ENCODE measurements at places on chromosomes 5 and 9.
A peak's percentile ranks its signal among the peaks of the same experiment; 100 is the strongest.

GRCh38 chr9:117231012-117231411, 183.8 kb downstream of the ASTN2 start:
- no peak for DNase-seq

DNA sequence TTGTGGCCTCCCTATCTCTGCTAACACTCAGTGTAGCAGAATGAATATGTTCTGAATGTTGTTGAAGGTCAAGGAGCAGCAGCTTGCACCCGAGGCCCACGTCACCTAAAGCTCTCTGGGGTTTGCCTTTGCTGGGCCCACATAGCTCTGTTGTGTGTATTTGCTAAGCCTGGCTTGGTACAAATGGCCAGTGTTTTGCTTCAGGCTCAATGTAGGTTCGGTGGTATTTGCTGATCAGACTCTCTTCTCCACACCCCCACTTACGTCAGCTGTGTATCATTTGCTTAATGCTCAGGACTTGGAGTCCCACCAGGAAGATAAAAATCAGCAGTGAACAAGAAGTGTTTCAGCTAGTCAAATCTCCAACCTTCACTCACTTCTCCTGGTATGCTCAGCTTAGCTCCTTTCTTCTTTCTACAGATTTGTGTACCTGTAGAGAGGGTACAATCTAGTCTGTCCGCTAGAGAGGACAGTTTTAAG, 4.8 kb upstream of the RFESD start:
- DNase-seq: no peak

DNA sequence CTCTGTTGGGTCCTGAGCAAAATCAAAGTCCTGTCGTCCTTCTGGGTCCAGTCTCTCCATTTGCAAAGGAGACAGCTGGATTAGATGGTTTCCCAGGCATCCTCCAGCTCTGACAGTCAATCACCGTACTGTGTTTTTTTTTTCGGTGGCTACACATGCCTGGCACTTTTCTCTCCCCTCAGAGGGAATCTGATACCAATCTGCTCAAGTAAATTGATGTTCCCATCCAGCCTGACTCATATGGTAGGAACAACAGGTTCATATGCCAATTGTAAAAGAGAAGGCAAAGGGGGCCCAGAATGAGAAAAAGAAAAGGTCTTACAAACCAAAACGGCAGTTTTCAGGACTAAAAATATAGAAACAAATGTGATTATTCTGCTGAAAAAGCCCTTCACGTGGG, 1.2 kb downstream of the FBXO10 start:
- peak; percentile 79 for DNase-seq

DNA sequence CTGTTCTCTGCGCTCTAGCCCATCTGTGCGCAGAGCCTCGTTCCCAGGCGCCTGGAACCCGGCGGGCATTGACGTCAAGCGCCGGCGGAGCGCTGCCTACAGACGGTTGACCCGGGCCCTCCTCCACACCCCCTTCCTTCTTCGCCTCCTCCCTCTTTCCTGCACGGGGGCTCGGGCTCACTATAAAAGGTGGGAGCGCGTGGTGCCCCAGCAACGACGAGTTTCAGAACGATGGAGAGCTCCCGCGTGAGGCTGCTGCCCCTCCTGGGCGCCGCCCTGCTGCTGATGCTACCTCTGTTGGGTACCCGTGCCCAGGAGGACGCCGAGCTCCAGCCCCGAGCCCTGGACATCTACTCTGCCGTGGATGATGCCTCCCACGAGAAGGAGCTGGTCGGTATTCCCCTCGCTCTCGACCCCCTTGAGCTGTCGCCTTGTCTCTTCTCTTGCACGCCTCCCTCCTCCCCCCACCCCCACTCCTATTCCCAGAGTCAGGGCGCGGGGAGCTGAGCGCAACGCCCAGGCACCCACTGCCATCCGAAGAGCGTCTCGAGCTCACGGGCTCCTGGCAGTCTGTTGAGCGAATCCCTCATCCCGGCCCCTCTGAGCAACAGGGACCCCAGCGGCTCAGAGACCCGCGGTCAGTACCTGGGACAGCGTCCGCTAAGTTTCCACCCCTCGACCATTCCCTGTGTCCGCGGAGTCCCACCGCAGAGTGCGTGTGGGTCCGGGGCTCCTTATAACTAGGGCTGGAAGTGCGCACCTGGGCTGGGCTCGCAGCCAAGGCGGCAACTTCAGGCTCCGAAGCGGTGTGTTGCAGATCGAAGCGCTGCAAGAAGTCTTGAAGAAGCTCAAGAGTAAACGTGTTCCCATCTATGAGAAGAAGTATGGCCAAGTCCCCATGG, at the start of gene CARTPT:
Gene CARTPT (plus strand): TSS at position 213 of the 902 bp plus-strand sequence. CDS start 19 bp downstream, at position 232.
- DNase-seq: peak; percentile 2

- no peak for DNase-seq
These were observed 197.1 kb downstream of the CEMIP2 start for GRCh38 chr9:71571186-71571585.

GRCh38 chr5:161263191-161263590, 283.3 kb downstream of the GABRB2 start:
- DNase-seq: no peak

DNA sequence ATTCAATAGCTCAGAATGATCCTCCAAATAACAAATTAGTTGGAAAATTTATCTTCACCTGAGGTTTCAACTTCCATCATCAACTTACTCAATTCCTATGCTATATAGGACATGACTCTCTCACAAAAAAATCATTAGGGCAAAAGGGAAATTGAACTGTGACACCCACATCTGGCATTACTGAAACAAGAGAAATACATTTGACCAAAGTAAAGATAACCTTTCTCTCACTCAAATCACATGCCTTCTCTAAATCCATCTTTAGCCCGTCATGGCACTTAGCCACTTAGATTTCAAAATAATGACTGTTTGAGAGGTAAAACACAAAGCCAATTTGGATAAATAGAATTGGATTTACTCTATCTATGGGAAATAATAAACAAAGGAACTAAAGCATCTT, 126.4 kb downstream of the ADAMTS6 start:
- DNase-seq: no peak

- DNase-seq: peak; percentile 93
These were observed 227.4 kb downstream of the MAN2A1 start for GRCh38 chr5:109917154-109917546.

DNA sequence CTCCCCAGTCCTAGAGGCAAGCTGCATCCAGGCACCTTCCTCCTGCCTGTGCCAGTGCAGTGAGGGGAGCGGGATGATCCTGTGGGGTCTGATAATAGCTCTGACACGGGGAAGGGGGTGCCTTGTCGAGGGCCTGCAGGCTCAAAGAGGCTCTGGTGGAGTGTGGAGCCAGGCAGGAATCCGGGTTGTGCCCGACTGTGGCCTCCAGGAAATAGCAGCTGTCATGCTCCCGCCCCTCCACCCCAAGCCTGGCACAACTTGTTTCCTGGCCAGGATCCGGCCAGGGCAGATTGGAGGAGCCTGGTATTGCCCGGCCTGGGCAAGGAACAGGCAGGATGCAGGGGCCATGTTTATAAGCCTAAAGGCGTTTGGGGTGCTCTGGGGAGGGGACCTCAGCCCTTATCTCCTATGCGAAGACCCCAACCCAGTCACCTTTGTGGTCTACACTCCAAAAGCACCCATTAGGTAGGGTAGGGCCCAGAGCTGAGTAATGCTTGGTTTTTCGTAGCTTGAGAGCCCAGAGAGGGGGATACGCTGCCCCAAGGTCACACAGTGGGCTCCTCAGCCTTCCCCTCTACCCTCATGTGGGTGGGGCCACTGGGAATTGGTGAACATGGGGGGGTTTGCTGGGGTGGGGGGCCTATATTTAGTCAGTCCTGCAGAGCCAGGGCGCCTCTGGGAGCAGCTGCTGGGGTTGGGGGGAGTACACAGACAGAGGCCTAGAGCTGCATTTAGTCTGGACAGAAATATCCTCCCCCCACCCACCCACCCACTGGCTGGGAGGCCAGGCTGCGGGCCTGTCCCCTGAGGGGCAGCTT, 12.2 kb downstream of the CXXC5 start:
- DNase-seq: no peak

DNA sequence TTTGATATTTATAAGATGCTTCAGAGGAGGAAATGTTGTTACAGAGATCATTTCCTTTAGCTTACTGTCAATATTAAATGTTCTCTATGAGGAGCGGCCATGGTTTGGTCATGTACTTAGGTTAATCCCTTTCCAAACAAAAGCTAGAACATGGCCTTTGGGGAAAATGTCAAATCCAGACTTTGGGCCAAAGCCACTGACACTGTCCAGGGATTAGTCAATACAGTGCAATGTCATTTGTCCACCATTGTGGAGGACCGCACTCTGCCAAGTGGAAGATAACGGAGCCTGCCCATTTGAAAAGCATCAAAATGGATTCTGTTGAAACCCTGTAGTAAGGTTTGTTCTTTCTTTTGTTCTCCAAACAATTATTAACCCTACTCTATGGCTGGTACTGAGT, 50.1 kb downstream of the FRMPD1 start:
- DNase-seq: no peak

DNA sequence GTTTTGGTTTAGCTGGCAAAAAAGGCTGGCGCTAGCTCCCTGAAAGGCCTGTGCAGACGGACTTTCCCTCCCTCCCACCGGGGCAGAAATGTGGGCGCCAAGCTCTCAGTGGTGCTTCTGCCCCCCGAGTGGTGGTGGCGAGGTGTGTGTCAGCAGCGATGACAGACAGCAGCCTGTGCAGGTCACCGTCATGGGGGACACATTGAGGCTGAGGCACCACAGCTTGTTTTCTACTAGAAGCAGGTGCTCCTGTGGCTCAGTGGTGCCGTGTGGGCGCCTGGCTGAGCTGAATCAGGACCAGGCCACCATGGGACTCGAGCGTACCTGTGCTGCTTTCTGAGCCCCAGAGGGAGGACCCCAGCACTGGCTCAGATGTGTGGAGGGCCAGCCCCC, 6.2 kb downstream of the WNK2 start:
- no peak for DNase-seq

Measured in NCI-H524 (cell line).